ENCODE measurements at places on chromosomes 7 and 10.
A peak's percentile ranks its signal among the peaks of the same experiment; 100 is the strongest.

GRCh38 chr7:100091411-100092181 lies 2.8 kb downstream of the COPS6 start:
- DNase-seq, result no peak

- DNase-seq, result no peak
Observed at GRCh38 chr10:97426776-97427570, 982 bp downstream of the PGAM1 start.

GRCh38 chr10:61049386-61049785 lies 105.4 kb upstream of the RHOBTB1 start:
- DNase-seq, result no peak

DNA sequence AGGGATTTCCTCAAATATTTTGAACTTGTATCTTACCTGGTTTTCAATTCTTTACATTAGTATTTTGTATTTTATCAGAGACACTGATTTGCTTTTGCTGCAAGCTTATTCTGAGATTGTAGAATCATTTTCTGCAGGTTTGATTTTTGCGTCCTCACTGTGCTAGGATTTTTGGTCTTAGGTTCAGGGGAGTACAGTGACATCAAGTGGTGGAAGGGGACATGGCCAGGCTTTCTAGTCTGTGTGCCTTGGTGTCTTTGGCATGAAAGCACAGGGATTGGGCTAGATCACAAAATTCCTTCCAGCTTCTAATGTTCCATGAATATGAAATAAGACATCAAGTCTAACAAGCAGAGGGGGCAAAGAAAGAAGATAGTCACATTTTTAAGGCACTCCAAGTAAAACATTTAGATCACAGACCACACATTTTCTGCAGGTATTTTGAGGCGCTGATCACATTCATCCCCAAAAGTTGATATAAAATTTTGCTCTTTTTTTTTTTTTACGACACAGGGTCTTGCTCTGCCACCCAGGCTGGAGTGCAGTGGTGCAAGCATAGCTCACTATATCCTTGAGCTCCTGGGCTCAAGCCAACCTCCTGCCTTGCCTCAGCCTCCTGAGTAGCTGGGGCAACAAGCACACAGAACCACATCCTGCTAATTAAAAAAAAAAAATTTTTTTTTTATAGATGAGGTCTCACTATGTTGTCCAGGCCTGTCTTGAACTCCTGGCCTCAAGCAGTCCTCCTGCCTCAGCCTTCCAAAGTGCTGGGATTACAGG lies 124.4 kb downstream of the PON1 start:
- DNase-seq, result peak; percentile 44

- DNase-seq, result no peak
Observed at GRCh38 chr10:110416776-110417711, 80.7 kb upstream of the DUSP5 start.

DNA sequence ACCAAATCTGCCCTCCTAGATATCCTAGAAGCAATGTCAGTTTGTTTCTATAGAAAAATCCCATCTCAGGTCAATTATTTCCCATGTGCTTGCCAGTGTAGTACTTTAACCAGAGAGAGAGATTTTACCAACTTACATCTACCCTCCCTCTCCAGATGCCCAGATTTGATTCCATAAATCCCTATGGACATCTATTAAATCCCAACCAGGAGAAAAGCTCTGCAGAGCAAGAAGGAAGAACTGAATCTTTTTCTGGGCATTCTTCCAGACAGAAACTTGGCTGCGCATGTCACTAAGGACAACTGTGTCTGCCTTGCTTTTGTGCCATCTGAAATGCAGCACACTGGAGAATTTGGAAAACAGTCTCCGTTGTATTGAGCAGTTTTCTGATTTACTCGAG lies 597.6 kb downstream of the SORCS1 start:
- no peak for DNase-seq

GRCh38 chr10:49488056-49488717 lies 50.7 kb downstream of the ERCC6 start:
- peak; percentile 47 for DNase-seq

GRCh38 chr7:94003446-94004023 lies 620 bp downstream of the BET1 start:
- peak; percentile 78 for DNase-seq

DNA sequence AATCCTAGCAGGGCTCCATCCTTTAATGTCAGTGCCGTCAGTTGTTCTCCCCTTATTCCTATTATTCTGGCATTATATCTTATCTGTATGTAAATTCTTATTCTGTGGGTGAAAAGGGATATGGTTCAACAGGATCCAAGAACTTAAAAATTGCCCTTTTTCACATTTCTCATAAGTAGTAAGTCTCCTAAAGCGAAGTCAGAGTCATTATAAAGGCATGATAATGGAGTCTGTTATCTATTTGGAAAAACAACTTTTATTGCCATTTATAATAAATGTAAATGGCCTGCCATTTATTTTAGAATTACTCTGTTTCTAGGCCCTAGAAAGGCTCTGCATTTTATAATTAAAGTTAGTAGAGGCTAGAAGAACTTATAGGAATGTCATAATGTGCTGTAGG lies 31.3 kb downstream of the SDK1 start:
- no peak for DNase-seq

DNA sequence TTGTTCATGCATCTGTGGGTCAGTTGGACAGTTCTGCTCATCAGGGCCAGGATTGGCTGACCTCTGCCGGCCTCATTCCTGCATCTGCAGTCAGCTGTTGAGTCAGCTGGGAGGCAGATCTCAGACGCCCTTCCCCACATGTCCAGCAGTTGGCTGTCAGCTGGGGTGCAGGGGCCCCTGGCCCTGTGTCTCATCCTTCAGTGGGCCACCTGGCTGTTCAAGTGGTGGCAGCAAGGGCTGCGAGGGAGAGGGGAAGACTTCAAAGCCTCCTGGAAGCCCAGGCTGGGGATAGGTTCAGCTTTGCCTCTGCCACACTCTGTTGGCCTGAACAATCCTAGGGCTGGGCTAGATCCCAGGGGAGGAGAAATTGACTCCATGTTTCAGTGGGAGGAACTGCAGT lies 33.2 kb downstream of the TACR2 start:
- DNase-seq, result no peak

DNA sequence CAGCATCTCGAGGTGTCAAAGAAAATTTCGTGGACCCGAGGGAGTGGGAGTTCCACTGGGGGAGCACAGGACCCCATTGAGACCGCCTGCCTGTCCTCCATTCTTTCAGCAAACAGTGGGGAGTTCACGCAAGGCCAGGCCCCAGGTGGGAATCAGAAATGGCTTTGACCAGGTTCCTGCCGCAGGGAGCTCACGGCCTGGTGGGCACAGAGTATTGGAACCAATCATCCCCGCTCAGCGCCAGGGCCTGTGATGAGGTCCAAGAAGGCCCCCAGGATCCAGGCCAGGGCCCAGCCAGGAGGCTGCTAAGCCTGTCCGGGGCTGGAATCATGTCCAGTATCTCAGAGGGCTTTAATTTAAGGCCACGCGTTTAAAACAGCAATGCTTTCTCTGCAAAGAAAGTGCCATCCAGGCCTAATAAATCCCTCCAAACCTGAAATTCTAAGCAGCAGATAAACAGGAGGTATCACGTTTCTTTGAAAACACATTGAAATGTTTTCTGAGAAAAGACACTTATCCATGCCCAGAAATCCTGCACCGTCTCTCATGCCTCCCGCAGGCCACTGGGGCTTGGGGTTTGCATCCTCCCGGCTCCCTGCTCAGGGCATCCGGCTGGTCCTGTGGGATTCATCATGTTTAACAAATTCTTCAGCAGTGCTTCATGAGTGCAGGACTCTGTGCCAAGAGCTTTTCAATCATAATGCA lies 125.7 kb downstream of the OAT start:
- DNase-seq, result no peak

- no peak for DNase-seq
Observed at GRCh38 chr10:86961481-86962091, 3.2 kb downstream of the SNCG start.

DNA sequence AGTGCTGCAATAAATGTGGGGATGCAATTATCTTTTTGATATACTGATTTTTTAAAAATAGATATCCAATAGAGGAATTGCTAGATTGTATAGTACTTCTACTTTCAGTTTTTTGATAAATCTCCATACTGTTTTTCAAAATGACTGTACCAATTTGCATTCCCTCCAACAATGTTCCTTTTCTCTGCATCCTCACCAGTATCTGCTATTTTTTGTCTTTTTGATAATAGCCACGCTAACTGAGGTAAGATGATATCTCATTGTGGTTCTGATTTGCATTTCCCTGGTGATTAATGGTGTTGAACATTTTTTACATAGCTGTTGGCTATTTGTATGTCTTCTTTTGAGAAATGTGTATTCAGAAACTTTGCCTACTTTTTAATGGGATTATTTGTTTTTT lies 217.7 kb upstream of the MTPN start:
- no peak for DNase-seq

DNA sequence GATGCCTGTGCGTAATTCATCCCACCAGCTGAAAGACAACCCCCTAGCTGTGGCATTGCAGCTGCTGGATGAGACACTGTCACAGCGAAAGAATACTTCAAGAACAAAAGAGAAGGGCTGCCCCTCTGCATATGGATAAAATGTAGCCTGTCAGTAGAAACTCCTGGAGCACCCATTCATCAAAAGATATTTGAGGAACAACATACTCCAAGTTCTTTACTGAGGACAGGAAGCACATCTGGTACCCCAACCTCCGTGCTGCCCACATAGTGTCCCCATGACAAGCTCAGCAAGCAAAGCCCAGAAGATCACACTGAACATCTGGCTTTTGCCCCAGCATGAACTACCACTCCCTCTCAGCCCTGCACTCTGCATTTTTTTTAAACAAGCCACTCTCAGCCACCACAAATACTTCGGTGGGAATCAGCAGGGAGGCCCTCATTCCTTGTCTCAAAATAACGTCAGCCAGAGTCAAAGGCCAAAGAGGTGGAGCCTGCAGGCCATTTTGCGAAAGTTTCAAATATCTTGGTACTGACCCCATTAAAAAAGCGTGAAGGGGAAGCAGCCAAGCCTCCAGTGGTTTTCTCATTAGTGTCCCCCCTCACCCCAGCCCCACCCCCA lies 1.7 kb downstream of the CREB3L2 start:
- DNase-seq, result peak; percentile 76

GRCh38 chr7:99618726-99619125 lies 2.0 kb downstream of the ZSCAN25 start:
- DNase-seq, result no peak

- DNase-seq, result no peak
Observed at GRCh38 chr7:22219739-22220493, 137.0 kb downstream of the RAPGEF5 start.

- no peak for DNase-seq
Observed at GRCh38 chr7:6242561-6242960, 29.9 kb downstream of the CYTH3 start.

DNA sequence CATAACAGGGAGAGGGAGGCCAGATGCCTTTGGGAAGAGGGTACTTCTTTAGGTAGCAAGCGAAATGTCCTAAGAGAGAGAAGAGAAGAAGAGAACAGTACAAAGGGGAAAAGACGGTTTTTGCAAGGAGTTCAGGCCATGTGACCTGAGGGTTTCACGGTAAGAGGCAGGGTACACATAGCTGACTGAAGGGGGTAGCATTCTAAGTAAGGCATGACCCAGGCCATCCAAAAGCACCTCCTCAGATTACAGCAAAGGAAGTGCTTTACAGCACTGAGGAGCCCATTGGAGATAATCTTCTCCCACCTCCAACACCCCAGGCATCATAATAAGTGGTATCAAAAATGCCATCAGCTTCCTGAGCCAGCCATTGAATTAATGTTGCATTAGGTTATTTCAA lies 258.2 kb upstream of the NPY start:
- DNase-seq, result no peak

DNA sequence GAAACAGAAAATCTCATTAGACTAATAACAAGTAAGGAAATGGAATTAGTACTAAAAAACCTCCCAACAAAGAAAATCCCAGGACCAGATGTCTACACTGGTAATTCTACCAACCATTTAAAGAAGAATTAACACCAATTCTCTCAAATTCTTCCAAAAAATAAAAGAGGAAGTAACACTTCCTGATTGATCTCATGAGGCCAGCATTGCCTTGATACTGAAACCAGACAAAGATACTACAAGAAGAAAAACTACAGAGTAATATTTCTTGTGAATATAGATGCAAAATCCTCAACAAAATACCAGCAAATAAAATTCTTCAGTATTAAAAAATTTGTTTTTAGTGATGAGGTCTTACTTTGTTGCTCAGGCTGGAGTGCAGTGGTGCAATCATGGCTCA lies 21.3 kb downstream of the GCK start:
- DNase-seq, result no peak

DNA sequence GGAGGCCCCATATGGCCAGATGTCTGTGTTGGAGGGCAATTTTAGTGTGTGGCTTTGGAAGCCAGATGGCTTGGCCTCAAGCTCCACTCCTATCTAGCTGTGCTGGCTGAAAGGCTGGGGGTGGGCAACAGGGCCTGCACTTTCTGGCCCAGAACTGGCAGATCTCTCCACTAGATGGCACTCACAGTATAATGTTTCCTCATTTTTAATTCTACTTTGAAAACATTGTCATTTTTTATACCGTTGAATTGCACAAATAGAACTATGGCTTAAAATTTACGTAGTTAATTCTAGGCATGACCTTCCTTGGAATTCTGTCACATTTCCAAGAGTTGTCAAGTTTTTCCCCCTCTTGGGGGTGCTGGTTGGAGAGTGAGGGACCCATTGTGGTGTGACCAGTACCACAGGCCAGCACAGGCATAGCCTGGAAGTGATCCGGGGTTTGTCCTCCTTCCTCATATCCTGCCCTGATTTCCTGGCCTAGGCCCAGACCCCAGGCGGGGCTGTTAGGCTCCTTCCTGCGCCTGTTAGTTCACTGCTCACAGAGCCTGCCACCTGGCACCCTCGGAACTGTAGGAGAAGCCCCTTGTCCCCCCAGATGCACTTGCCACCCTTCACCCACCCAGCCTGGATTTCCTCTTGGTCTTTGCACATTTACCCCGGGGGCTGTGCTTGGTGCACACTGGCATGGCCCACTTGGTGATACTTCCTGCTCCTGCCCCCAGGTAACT lies 52.8 kb downstream of the ARHGAP22 start:
- peak; percentile 31 for DNase-seq

GRCh38 chr10:11177926-11178471 lies 160.3 kb downstream of the CELF2 start:
- DNase-seq, result no peak

- no peak for DNase-seq
Observed at GRCh38 chr10:110721406-110722038, 77.4 kb downstream of the RBM20 start.

DNA sequence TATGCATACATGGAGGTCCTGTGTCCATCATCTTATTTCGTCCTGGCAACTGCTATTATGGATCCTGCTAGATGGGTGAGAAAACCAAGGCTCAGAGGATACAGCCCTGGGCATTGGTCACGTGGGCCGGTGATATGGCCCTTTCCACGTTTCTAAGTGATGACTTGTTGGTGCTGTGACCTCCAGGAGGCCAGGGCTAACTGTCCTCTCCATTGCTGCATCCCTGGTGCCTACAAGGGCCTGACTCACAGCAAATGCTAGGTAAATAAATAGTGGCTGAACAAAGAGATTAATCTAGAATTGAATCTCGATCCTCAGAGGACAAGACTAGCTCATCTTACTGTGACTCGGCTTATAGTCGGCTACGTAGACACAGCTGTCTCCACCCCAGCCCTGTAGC lies 78.6 kb downstream of the FAM53B start:
- no peak for DNase-seq

Measured in small intestine (tissue), 16 donors.